ENCODE measurements at places on chromosomes 4 and X. TPM values are rescaled to one million over a fixed set of nuclear protein-coding genes. Genes with fewer than 3 reads are reported as not detected.

GRCh38 chr4:137967480-137968190 is 274.5 kb downstream of the SLC7A11 start:
- no peak for DNase-seq

- DNase-seq: no peak
Observed at GRCh38 chrX:10107483-10107882, 49.3 kb upstream of the CLCN4 start.

The RNF4 gene
- total RNA-seq: 29.3 TPM

- no peak for DNase-seq
Observed at GRCh38 chr4:133594390-133595207, 445.5 kb downstream of the PCDH10 start.

GRCh38 chrX:153648358-153649177 is 1.6 kb downstream of the DUSP9 start:
- no peak for DNase-seq

DNA sequence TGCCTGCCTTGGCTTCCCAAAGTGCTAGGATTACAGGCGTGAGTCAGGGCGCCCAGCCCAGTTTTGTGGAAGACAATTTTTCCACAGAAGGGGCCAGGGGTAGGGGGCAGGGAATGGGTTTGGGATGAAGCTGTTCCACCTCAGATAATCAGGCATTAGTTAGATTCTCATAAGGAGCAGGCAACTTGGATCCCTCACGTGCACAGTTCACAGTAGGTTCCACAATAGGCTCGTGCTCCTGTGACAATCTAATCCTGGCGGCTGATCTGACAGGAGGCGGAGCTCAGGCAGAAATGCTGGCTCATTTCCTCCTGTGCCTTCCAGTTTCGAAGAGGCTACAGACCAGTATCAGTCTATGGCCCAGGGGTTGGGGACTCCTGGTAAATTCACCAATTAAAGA is 491.6 kb upstream of the AADAT start:
- peak; percentile 9 for DNase-seq

The NAP1L3 gene
- 0.78 TPM for total RNA-seq

DNA sequence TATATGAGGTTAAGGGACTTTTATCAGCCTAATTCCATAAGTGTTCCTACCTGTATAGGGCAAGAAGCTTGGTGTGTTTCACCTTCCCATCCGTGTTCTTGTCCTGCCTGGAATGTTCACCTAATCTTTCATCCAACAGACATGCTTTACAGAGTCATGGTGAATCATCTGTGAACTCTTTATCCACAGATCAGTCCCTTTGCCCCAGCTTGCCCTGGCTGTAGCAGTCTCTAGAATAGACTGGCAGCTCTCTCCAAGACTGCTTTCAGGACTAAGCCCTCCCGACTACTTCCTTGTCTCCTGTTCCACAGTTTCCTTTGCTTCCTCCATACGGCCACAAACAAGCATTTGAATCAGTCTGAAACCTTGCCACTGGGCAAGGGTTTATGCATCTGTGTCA is 177.9 kb upstream of the IL15 start:
- DNase-seq: no peak

GRCh38 chrX:10582945-10583344 is 37.4 kb downstream of the MID1 start:
- DNase-seq: no peak

The ETDB gene
- not detected for total RNA-seq

DNA sequence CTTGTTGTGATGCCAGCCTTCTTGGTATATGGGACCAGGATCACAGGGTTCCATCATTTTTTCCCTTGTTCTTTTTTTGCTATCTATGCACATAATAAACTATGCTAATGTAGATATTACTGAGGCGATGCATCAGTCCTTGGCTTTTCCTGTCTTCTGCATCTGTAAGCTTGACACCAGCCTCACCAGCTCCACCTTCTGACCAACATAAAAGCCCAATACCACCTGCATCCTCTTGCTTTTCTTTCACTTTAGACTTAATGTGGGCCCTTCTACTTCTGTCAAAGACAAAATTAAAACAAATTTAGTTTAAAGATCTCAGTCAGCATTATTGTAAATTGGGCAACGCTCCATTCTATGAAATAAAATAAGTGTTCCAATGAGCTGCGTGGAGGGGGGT is 1718.8 kb upstream of the PCDH10 start:
- no peak for DNase-seq

The NMU gene
- total RNA-seq: not detected

GRCh38 chr4:77538144-77538543 is 67.5 kb upstream of the CXCL13 start:
- peak; percentile 11 for DNase-seq
